ENCODE measurements at places on chromosomes 5 and 9.

GRCh38 chr5:170736966-170737365, 46.6 kb upstream of the GABRP start:
- no peak for DNase-seq

- no peak for DNase-seq
These were observed 65.2 kb downstream of the PPARGC1B start for GRCh38 chr5:149795360-149795759.

DNA sequence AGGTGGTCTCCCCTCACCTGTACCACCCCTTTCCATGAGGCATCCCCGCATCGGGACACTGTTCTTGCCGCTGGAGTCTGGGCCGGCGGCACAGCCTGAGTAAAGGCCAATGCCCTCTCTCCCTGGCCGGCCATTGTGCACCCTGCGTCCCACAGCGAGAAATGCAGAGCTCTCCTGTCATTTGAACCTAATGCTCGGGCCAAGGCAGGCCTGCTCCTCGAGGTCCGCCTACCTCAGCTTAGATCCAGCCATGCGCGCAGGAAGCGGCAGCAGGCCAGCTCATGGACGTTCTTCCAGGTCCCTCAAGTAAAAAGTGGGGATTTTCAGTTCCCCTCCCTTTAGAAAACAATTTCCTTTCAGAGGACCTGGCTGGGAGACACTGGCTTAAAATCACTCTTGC, 135.0 kb downstream of the HSD17B3 start:
- DNase-seq, result no peak

GRCh38 chr9:98766586-98766985, 29.8 kb downstream of the ANKS6 start:
- DNase-seq, result no peak

GRCh38 chr5:26942481-26942880, 95.9 kb downstream of the CDH9 start:
- DNase-seq, result no peak

DNA sequence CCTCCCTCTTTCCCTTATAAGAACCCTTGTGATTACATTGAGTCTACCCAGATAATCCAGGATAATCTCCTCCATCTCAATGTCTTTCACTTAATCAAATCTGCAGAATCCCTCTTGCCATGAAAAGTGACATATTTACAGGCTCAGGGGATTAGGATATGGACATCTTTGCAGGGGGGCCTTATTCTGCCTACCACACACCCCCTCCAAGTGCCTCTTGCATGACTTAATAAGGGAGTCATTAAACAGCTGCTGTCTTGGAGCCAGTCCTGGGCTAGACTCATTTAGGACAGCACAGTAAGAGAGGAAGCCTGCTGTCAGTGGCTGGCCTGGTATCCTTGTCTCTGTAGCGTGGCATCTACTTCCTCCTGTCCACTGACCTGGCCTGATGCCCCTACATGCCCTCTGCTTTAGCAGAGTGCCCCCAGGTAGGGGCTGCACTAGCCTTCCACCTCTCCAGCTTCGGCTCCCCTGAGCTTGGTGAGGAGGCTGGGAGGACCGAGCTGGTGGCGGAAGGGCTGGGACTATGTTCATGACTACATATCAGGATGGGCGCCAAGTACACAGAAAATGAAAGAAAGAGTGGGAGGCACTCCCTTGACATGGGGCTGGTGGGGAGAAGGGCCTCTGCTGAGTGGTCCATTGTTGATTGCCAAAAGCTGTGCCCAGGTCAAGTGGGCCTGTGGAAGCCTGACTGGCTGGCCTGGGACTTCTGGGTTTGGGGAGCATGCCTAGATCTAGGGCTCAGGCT, 17.2 kb downstream of the ENHO start:
- no peak for DNase-seq

GRCh38 chr9:126615245-126615790, 1.6 kb downstream of the LMX1B start:
- no peak for DNase-seq

DNA sequence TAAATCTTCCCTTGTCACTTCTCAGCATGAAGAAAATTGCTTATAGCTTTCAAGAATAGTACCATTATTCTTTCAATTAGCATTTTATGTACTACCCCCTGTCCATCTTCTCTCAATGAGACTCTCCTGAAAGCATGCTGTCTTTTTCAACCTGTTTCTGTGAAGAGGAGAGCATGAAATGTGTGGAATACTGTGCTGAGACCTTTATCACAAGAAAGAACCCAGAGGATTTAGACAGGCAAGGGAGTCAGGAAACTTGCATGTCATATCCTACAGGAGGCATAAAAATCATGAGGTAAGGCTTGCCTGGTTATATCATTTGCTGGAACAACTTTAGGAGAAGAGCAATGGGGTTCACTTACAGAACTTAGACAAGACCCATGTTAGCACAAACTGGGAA, 56.7 kb upstream of the LPAR1 start:
- no peak for DNase-seq

DNA sequence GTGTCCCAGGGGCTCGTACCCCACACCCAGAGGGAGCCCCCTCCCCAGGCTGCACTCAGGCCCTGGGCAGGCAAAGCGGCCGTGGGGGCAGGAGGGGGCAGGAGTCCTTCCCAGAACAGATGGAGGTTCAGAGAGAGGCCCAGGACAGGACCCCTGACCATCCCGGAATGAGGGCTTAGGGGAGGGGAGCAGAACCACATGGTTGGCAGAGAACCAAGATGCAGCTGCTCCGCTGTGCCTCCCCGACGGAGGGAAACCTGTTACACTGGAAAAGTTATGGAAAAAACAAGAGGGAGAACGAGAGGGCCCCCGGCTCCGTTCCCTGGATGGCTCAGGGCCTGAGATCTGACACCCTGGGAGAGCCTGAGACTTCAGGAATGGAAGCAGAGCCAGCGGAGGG, 22.7 kb downstream of the SLC12A7 start:
- no peak for DNase-seq

GRCh38 chr5:179422908-179423481, 77.7 kb upstream of the ADAMTS2 start:
- no peak for DNase-seq

DNA sequence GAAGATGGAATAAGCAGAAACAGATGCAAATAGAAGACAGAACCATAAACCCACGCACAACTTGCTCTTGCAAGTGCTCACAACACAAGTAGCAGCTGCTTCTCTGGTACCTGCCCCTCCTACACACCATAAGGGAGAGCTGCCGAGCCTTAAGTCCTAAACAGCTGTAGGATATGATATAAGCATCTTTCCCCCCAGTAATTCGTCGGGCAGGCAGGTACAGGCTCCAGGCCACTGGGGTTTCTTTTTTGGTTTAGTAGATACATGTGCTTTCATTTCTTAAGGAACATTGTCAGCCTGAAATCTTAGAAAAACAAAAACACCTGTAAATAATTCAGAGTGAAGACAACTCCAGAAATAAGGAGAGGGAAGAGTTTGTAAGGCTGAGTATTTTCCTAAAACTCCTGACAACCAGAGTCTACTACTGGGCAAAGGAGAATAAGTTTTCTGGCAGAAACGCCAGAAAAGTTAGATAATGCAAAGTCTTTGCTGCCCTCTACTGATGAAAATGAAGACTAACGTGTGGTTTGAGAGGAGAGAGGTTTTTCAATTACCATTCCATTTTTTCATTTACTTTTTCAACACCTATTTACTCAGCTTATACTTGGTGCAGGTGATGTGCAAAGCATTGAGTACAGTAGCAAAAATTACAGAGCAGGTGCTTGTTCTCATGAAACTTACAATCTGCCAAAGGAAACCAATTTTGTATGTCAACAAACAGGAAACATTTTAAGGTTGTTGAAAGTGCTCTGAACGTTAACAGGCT, 20.1 kb upstream of the TCERG1 start:
- no peak for DNase-seq

- DNase-seq, result no peak
These were observed 73.5 kb upstream of the MEGF10 start for GRCh38 chr5:127216898-127217675.

DNA sequence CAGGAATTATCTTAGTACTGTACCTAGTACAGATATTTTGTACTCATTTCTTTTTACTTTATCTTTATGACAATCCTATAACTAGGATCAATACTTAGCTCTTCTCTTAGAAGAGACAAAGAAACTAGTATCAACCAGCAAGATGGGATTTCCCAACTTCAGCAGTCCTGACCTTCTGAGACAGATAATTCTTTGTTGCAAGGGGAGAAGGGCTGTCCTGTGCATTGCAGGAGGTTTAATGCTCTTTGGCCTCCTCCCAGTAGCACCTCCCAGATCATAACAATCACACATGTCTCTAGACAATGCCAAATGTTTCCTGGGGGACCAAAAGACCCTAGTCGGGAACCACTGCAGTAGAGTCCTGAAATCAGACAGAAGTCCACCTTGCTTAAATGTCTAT, 424.3 kb upstream of the DMAC1 start:
- no peak for DNase-seq

GRCh38 chr5:122785294-122785693, 10.4 kb downstream of the SNX2 start:
- DNase-seq, result no peak

- DNase-seq, result no peak
These were observed 70.7 kb upstream of the TAF1L start for GRCh38 chr9:32706004-32706724.

- DNase-seq, result no peak
These were observed 160.2 kb upstream of the TBCA start for GRCh38 chr5:77936365-77936693.

GRCh38 chr5:139565411-139566305, 4.5 kb downstream of the UBE2D2 start:
- no peak for DNase-seq

DNA sequence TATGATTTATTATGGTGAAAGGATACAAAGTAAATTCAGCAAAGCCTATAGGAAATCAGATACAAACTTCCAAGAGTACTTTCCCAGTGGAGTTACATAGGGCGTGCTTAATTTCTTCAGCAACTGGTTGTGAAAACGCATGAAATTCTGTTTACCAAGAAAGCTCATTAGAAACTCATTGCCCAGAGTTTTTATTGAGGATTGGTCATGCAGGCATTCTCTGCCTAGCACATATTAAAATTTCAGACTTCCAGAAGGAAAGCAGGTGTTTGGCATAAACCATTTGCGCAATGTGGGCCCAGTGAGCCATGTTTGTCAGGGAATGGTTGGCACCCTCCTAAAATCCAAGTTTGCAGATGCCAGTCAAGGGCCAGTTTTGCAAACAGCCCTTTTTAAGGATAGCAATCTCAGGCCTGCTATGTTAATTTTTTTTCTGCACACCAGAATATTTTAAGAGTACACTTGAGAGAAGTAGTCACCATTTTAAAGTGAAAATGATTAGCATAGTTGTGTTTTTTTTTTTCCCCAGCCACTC, 311.1 kb upstream of the CHD1 start:
- no peak for DNase-seq

DNA sequence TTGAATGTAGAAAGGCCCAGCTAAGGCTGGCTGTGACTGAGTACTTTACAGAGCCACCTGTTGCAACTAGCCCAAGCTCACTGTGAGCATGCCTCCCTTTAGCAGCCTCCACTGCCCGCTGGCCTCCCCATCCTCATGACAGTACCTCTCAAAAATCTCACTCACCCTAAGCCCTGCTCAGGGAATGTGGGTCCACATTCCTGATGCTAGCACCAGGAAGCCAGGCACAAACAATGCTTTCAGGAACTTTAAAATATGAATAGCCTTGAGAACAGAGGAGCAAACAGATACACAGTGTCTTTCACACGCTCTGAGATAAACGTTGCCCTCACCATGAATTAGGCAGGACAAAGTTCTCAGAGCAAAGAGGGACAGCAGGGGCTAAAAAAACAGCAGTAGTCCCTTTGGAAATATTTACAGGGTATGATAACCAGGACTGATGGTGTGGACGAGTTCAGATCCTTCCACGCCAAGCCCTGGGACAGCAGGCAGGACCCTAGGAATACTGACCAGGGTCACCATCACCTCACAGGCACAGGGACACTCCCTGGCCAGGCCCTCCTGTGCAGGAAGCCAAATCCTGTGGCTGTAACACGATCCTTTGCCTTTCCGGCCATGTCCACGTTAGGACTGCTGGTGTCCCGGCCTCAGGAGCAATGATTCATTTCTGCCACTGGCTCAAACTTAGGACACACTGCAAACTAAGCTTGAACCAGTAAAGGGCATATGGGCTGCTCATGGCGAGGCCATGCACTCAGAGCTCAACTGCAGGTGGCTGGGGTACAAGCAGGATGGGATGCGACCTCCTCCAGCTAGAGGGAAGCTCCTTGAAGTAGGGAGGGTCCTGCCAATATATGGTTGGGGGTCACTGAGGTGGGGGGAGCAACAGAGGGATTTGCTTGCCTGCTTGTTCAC, 9.6 kb downstream of the ACSL6 start:
- no peak for DNase-seq

- DNase-seq, result no peak
These were observed 199.5 kb downstream of the KCNN2 start for GRCh38 chr5:114561415-114561814.

GRCh38 chr5:150167908-150168307, 1.3 kb downstream of the CDX1 start:
- no peak for DNase-seq
